ENCODE measurements at places on chromosomes 7 and 10. TPM values are rescaled to one million over a fixed set of nuclear protein-coding genes. Genes with fewer than 3 reads are reported as not detected.

Gene CLRN3
- not detected for total RNA-seq

Gene SFTPA1
- total RNA-seq: not detected

Gene FAM171A1
- 43.8 TPM for total RNA-seq

Gene UCN3
- total RNA-seq: not detected

Gene OR2A12
- not detected for total RNA-seq

Gene ZSWIM8
- 68.8 TPM for total RNA-seq

Gene HKDC1
- 0.93 TPM for total RNA-seq

Gene GSTO2
- total RNA-seq: 0.65 TPM

Gene PHF14
- 57.4 TPM for total RNA-seq

Gene PTPRZ1
- under 0.01 TPM for total RNA-seq

Measured in thoracic aorta endothelial cell (primary cell).